ENCODE measurements at places on chromosomes 1 and 21.

- DNase-seq, result peak; percentile 72
Measured at GRCh38 chr1:117656202-117656641, 50.4 kb downstream of the TENT5C start.

- no peak for DNase-seq
Measured at GRCh38 chr1:113811156-113811887, 954 bp downstream of the RSBN1 start.

GRCh38 chr1:200131551-200132125 is 104.1 kb downstream of the NR5A2 start:
- DNase-seq, result no peak

DNA sequence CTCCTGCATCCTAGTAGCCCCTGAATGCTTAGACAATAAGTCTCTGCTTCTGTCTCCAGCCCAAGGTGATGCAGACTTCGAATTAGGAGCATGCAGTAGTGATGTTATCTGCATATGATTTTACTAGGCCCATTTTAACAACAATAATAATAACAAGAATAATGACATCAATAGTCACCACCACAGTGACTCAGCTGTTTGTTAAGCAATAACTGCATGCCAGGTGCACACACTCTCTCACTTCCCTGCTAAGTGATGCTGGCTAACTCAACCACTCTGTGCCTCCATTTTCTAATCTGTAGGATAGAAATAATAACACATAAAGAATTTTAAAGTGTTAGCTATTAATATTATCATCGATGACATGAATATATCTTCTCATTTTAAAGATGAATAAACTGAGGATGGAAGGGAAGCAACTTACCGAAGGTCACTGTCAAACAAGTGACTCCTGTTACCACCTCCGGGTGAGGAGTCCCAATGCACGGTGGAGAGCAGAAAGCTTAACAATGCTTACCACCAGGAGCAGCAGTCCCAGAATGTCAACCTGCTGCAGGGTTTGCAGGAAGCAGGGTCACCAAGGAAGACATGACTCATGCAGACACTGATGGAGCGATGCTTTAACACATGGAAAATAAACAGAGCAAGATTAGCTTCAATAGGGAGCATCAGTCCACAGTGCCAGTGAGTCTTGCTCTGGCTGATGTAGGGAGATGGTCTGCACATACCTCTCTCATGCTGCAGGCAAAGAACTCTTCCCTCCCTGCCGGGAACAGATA is 290.2 kb downstream of the SPATA17 start:
- no peak for DNase-seq

All from T-helper 9 cell (primary cell).